ENCODE measurements at places on chromosomes 2 and 18. TPM values are rescaled to one million over a fixed set of nuclear protein-coding genes. Genes with fewer than 3 reads are reported as not detected.

The EMX1 gene
- total RNA-seq = not detected

The TUBA4B gene
- not detected for total RNA-seq

The ZNF638 gene
- 163 TPM for total RNA-seq

The RNF125 gene
- total RNA-seq = 4.3 TPM

The SIGLEC15 gene
- total RNA-seq = not detected

The BUB1 gene
- total RNA-seq = 14.5 TPM

The CD302 gene
- 13.4 TPM for total RNA-seq

The CFC1 gene
- not detected for total RNA-seq

The NPC1 gene
- 36.4 TPM for total RNA-seq

The ANKRD30BL gene
- total RNA-seq = not detected

All from dermis blood vessel endothelial cell (primary cell).